ENCODE measurements at places on chromosomes 5 and 9. TPM values are rescaled to one million over a fixed set of nuclear protein-coding genes. Genes with fewer than 3 reads are reported as not detected.

GRCh38 chr5:55415071-55415470 is 107.3 kb downstream of the MTREX start:
- DNase-seq: no peak

- no peak for DNase-seq
Measured at GRCh38 chr9:99185934-99186333, 35.8 kb downstream of the ALG2 start.

- no peak for DNase-seq
Measured at GRCh38 chr5:37900692-37901091, 60.9 kb upstream of the GDNF start.

DNA sequence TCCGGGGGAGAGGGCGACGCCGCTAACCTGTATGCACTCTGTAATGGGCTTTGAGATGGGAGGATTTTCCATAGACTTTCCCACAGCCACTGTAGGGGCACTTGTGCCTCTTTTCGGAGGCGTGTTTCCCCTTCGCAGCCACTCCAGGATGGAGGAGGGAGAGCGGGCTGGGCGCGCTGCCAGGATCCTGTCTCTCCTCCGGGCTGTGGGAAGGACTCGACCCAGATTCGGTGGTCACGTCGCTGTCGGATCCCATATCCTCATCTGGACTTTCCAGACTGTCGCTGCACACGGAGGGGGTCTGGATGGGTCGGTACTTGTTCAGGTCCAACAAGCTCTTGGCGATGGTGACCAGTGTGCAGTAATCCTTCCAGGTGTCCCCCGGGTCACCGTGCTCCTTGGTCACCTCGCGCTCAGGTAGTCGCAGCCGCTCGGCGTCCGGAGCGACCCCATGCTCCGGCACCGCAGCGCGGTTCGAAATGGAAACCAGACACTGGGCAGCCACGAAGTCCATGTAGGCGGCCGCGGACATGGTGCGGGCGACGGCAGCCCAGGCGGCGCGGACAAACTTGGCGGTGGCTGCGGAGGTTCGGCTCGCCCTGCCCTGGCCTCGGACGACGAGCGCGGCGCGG is 1.5 kb downstream of the KLF9 start:
- DNase-seq: peak; percentile 92

DNA sequence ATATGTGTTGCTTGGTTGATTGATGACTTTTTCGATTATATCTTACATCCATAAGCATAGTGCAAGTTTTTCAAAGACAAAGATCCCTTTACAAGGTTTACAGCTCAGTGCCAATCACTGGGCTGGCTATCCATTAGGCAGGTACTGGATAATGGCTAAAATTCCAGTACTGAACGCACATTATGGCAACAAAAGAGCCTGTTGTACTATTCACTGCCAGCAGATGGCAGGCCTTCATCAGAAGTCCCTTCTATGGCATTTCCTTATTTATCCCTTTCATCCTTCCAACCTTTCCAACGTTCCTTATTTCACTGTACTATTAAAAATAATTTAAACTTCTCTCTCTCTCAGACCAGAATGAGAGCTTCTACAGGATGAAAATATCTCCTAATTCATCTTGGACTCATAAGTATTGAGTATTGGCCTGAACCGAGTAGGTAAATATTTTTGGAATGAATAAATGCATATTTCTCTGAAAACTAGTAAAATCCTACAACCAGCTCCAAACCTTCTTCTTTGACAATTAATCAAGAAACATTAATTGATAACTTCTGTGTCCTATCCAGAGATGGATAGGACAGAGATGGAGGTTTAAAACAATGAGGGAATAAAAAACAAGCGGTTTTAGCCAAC is 6.7 kb upstream of the WNT8A start:
- DNase-seq: peak; percentile 66

OTULINL gene
- total RNA-seq: 11.4 TPM

GRCh38 chr5:166979307-166979895 is 1312.0 kb upstream of the WWC1 start:
- DNase-seq: no peak

DNA sequence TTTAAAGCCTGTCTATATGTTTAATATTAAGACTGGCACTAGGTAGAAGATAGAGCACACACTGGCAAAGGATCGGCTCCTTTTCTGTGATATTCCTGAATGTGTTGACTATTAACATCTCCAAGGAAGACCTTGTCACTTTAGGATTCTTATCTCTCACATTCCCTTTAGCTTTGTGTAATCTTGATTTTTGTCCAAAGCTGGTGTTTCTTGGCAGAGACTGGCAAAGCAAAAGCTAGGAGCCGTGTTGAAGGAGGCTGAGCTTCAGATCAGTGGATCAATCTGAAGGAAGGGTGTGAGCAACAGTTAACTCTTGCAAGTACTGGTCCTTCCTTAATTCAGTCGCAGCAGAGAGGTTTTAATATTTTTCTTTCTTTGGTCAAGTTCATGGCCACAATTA is 830.4 kb upstream of the ZNF608 start:
- DNase-seq: no peak

DNA sequence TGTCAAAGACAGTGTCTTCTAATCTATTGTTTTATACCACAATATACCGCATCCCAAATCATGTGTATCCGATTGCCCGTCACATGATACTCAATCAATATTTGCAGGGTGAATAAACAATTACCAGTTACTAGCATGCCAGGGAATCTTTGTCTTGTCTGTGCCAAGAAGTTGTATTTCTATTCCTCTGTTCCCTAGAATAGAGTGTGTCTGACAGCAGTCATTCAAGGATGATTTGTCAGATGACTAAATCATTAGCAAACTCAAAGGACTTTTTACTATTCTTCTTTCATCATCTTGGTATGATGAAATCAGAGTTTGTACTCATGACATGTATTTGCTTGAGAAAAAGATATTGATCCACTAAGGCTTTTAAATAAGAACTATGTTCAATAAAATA is 348.8 kb downstream of the HTR1A start:
- DNase-seq: no peak

- DNase-seq: no peak
Measured at GRCh38 chr5:9619331-9620092, 10.6 kb downstream of the TAS2R1 start.

PAEP gene
- not detected for total RNA-seq

All from adrenal gland (tissue), 19 donors.